Skeletal muscle cell (primary cell): ENCODE measurements at places on chromosomes 3 and 15.
A peak's percentile ranks its signal among the peaks of the same experiment; 100 is the strongest.

- DNase-seq = no peak
These were observed 54.8 kb upstream of the UTS2B start for GRCh38 chr3:191385101-191385500.

DNA sequence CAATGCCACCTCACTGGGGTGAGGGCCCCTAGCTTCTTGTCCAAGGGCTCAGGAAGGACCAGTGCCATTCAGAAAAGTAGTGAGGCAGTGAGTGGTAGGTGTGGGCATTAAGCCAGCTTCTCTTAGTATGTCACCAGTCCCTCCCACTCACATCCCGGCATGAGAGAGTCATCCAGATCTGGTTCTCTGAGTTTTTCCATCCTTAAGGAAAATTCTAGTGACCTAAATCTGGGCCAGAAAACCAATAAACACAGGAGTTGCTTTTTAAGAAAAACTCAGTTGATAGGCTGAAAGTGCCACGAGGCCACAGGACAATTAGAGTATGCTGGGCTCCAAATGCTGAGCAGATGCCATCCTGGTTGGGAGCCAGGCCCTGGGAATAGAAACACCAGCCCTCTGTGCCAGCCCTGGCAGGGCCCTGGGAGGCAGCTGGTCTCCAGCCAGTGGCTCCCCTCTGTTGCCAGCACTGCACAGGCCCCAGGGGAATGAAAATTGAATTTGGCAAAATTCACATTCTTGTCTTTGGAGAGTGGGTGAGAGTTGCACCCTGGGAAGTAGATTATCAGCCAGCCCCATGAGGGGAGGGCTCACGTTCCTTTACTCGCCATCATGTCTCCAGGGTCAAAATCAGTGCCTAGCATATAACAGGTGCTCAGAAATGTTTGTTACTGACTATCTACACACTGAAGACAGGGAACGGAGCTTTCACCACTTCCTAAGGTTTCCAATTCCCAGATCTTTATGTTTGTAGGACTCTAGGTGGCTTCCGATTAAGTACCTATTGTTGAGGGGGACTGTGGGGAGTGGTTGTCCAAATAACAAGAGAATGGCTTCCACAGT, 52.8 kb downstream of the FAM43A start:
- peak; percentile 41 for DNase-seq

GRCh38 chr3:16052964-16053363, 121.5 kb upstream of the GALNT15 start:
- DNase-seq = no peak

DNA sequence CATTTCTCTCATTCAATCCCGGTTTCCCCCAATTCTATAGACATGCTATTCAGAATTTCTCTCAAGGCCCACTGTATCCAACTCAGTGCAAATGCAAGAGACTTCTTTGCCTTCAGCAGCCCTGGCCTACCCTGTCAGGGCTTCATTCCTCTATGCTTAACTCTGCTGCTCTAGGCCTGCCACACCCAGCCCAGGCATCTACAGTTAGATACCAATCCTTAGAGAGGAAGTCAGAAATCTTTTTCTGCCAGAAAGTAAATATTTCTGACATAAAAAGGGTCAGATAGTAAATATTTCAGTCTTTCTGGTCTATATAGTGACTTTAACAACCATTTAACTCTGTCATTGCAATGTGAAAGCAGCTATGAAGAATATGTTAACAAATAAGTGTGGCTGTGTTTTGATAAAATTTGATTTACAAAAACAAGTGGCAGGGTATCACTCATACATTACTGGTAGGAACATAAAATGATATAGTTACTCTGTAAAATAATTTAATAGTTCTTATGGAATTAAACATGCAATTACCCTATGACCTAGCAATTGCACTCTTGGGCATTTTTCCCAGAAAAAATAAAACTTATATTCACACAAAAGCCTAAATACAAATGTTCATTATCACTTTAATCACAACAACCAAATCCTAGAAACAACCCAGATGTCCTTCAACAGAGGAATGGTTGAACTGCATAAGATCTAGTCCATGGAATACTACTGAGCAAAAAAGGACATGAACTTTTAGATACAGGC, 942.0 kb downstream of the SQOR start:
- DNase-seq = no peak

- DNase-seq = no peak
These were observed 68.0 kb upstream of the ONECUT1 start for GRCh38 chr15:52857937-52858781.

- no peak for DNase-seq
These were observed 119.7 kb upstream of the DLG1 start for GRCh38 chr3:197417911-197418618.

GRCh38 chr3:63331520-63331919, 53.4 kb downstream of the SYNPR start:
- no peak for DNase-seq

GRCh38 chr15:69881766-69882165, 216.0 kb downstream of the TLE3 start:
- DNase-seq = no peak

DNA sequence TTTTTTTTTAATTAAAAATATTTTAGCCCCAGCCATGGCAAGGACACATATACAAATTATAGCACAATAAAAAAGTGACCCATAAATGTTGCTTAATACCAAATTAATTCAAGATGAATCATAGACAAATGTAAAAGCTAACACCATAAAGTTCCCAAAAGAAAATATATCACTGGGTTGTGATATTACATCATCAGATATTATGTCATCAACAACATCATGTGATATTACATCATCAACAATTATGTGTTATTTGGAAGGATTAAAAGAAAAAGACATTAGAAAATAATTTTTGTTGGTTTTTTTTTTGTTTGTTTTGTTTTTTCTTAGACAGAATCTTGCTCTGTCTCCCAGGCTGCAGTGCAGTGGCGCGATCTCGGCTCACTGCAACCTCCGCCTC, 34.5 kb upstream of the ABHD10 start:
- no peak for DNase-seq

- no peak for DNase-seq
These were observed 1.3 kb downstream of the AMIGO3 start for GRCh38 chr3:49717959-49718857.

GRCh38 chr3:192090586-192090985, 629.6 kb downstream of the PYDC2 start:
- DNase-seq = no peak

DNA sequence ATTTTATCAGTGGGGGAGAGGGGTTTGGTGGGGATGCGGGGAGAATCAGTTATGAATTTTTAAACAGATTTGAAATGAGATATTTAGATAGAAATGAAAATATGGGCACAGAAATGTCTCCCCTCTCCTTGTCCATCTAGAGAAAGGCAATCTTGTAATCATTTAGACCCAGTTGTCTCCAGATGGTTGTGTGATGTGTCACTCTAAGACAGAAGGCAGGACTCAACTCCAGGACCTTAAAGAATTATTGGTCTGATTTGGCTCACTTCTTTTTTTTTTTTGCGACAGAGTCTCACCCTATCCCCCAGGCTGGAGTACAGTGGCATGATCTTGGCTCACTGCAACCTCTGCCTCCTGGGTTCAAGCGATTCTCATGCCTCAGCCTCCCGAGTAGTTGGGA, 77.2 kb downstream of the EOMES start:
- no peak for DNase-seq

GRCh38 chr3:12998648-12999047, 74.6 kb downstream of the IQSEC1 start:
- no peak for DNase-seq

GRCh38 chr3:182682263-182683241, 110.8 kb upstream of the ATP11B start:
- DNase-seq = no peak

DNA sequence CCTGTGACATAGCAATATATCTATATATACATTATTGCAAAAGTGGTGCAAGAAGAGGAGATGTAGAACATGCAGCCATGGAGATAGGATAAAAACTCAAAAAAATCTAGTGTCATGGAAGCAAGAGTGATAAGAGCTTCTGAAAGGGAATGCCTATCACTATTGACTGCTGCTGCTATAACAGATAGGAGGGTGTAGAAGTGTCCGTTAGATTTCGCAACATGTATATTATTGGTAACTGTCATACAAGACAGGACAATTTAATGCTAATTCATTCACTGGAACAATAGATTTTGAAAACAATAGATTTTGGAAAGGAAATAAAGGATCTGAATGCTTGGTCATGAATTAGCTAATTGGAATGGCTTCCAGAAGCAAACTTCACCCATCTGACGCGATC, 224.5 kb downstream of the ZNF385D start:
- DNase-seq = no peak

DNA sequence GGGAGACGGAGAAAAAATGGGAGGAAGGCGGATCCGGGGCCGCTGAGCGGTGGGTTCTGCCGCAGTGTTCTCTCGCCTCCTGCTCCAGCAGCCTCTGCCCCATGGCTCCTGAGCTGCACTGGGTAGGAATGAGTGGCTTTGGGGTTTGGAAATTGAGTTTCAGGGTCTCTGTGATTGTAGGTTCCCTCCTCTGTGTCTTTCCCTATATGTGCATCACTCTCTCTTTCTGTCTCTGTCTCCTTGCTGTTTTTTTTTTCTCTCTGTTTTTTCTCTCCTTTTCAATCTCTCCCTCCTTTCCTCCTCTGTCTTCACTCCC, 1.9 kb downstream of the GRM7 start:
- DNase-seq = no peak

GRCh38 chr3:174132006-174132405, 727.1 kb upstream of the NAALADL2 start:
- no peak for DNase-seq

DNA sequence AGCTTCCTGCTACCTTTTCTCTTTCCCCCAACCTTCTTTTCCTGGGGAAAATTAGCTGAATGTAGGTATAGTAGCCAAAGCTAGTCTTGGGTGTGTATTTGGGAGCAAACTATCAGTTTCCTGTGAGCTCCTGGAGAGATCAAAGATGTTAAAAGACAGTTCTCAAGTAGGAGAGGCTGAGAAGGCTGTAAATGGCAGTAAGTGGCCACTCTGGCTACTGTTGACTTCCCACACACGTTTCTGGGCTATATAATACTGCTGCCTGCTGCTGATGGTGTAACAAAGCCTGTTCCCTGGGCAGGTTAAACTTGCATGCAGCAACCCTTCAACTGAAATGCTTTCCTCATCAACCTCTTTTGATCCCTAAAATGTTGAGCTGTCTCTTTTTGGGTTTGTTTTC, 27.6 kb downstream of the ARID3B start:
- no peak for DNase-seq

DNA sequence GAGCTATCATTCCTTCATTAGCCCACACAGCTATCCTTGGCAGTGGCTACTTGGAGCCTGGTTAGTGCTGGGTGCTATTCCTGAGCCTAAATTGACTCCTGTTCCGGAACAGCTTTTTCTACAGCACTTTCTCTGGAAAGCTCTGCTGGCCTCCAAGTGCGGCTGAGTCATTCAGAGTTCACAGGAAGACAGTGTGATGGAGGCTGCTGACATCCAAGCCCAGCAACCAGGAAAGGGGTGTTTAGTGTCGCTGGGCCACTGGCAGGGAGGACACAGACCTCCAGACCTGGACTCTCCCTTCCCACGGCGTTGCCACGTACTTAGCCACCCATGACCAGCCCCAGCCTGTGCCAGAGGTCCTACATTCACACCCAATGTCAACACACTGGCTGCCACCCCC, 28.7 kb downstream of the CACNA2D2 start:
- DNase-seq = peak; percentile 7

GRCh38 chr15:65939901-65940617, 70.8 kb downstream of the RAB11A start:
- DNase-seq = no peak

DNA sequence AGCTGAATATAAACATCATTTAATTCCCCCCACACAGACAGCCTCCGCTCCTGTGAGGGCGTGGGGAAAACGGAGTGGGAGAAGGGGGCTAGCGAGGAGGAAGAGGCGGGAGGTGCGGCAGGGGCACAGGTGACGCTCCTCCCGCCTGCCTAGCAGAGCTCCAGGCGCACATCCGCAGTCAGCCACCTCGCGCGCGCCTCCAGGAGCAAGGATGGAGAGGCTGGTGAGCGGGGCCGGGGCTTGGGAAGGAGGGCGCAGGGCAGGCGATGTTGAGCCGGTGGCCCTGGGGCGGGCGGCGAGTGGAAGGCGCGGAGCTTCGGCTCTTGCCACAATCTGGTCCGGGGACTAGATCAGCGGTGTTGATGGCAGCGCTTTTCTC, at the start of gene CD200:
Gene CD200, plus strand, starts transcription at position 155 of the 379 bp plus-strand sequence. Its CDS starts 57 bp downstream, at position 212.
- DNase-seq = no peak

DNA sequence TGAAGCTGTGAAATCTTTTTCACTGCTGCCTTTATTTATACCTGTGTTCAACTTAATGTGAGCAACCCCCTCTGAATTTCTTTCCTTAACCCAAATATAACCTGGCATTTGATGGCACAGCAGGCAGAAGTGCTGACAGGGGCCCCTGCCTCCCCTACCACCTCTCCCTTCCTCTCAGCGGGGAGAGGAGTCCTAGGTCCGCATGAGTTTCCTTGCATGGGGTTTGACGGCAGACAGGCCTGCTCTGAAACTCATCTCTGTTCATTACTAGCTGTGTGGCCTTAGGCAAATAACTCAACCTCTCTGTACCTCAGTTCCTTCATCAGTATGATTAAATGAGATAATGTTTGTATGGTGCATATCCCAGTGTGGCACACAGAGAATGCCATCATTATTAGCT, 79.7 kb downstream of the SEC22A start:
- DNase-seq = no peak

DNA sequence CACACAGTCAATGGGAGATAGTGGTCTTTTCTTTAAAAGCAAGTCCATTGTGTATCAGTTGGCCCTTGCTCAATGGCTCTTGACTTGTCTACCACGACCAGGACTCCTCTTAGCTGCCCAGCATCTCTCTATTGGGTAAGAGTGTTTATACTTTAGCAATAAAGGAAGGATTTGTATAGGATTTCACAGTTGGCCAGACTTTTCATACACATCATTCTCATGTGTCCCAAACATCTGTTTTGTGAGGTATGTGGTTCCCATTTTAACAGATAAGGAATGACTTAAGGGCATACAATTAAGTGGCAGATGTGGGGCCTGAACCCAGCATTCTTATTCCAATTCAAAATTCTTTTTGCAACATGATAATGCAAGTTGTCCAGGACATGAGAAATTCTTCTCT, 191.5 kb downstream of the CHST2 start:
- no peak for DNase-seq

DNA sequence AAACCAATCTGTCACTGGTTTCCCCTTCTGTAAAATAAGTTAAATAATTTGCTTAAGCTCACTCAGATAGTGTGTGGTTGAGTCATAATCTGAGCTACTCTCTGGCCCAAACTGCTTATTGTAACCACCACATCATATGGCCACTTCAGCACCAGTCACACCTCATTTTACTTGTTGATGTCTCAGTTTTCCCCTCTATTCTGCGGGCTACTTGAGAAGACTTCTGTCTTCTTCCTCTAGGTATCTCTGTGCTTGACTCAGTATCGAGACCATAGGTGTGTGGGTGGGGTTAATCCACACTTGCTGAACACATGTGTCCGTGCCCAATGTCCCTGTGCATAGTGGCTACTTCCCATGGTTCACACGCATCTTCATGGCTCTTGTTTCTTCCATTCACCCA, 32.9 kb downstream of the CRYGS start:
- no peak for DNase-seq

DNA sequence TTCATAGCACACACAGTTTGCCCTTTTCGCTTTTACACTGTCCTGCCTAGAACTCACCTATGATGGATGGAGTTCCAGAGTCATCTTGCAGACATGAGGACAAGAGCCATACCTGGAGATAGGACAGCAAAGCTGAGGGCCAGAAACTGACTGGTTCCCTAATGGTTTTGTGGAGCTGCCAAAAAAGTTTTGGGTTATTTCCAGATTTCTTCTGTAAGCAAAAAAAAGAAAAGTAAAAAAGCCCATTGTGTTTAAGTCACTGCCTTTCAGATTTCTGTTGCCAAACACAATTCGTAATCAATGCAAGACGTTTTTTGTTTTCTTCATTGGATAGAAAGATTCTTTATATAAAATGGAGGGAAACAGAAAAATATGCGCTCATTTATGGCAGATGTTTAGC, 42.4 kb upstream of the KY start:
- no peak for DNase-seq
